ENCODE measurements at places on chromosomes 13 and 19.

- DNase-seq: no peak
Measured at GRCh38 chr13:106117035-106117434, 418.4 kb downstream of the EFNB2 start.

DNA sequence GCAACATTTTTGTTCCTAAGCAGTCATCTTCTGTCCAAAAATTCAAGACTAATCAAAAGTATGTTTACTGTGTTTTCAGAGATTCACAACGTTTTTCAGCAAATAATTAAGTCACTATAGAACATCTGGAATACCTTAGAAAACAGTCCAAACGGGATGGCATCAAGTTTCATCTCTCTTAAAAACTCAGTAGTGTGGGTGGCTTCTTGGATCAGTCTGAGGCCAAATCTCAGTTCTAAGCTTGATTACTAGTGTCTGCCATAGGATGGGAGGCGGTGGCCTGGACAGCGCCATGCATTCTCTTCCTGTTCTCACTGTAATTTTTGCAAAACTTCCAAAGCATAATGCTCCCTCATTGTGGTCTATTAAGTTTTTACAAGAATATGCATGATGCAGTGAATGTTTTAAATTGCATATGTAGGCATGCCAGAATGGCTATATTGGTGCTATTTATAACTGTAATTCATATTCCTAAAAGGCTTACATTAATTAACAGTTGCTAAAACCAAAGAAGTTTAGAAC is 37.1 kb downstream of the ANKRD10 start:
- DNase-seq: no peak

- no peak for DNase-seq
Measured at GRCh38 chr13:107827840-107828549, 387.3 kb downstream of the LIG4 start.

DNA sequence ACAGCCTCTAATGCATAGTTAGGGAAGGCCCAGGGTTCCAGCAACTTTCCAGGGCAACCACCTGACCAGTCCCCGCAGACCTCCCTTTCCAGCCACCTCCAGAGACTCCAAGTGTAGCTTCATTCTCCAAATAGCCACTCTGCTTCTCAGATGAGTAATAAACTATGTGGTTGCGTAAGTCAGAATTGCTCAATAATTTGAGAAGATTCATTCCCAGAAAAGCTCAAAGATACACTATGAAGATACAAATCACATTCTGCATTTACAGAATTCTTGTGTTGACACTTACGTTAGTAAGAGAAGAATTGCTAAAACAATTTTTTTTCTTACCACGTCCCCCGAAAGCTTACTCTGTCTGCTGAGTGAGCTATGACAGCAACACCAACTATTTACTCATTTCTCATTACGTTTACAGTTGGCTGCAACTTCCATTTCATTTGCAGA is 8.2 kb upstream of the LATS2 start:
- DNase-seq: peak; percentile 82

- DNase-seq: no peak
Measured at GRCh38 chr13:113483504-113484293, 6.8 kb downstream of the DCUN1D2 start.

- no peak for DNase-seq
Measured at GRCh38 chr13:76239031-76239680, 603.0 kb downstream of the LMO7 start.

GRCh38 chr19:13881251-13881691 is 4.3 kb downstream of the NANOS3 start:
- DNase-seq: peak; percentile 34

- DNase-seq: no peak
Measured at GRCh38 chr13:105370011-105370650, 1165.3 kb downstream of the EFNB2 start.
